Natural killer cell treated with Interleukin-12 subunit alpha and Interleukin-12 subunit beta and Interleukin-15 and Interleukin-18, amount 100 ng/mL, for 72 hours (primary cell): ENCODE measurements at places on chromosomes 13 and 19.

DNA sequence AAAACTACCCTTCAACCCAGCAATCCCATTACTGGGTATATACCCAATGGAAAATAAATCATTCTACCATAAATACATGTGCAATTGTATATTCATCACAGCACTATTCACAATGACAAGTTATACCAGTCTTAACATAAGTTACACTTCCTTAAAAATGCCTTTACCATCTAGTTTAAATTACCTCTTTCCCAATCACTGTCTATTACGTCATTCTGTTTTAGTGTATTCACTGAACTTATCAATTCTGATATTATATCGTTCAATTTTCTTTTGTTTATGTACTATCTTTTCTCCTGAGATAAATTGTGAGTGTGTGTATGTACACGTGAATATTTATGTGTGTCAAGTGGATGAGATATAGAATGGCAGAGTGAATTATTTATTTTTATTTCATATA lies 1416.8 kb downstream of the OLFM4 start:
- no peak for DNase-seq

DNA sequence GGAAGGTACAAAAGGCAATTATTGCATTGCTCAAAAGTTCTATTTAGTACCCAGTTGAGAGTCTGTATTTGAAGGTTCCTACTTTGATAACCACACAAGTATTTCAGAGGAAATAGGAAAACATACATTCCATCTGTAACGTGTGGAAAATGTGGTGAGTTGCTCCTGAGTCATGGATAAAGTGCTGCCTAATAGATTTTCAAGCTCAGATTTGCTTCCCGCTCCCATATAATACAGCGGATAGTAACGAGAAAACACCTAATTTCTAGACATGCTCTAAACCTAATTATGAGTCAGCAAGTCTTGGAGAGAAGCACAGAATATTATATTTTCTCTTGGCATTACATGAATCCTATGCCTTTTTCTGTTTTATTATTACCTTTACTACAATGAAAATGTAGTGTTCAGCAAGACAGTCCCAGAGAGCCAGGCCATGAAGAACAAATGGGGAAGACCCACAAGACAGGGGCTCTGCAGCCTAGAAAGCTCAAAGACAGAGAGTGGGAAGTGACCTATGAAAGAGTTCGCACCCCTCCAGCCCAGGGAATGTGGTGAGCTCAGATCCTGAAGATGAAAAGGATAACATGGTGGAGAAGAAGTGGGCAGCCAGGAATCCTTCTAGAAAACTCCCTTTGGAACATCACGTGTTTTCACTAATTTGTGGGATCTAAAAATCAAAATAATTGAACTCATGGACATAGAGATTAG lies 116.1 kb downstream of the STARD13 start:
- no peak for DNase-seq

GRCh38 chr13:90385781-90386489 lies 961.6 kb upstream of the MIR17HG start:
- DNase-seq: no peak

DNA sequence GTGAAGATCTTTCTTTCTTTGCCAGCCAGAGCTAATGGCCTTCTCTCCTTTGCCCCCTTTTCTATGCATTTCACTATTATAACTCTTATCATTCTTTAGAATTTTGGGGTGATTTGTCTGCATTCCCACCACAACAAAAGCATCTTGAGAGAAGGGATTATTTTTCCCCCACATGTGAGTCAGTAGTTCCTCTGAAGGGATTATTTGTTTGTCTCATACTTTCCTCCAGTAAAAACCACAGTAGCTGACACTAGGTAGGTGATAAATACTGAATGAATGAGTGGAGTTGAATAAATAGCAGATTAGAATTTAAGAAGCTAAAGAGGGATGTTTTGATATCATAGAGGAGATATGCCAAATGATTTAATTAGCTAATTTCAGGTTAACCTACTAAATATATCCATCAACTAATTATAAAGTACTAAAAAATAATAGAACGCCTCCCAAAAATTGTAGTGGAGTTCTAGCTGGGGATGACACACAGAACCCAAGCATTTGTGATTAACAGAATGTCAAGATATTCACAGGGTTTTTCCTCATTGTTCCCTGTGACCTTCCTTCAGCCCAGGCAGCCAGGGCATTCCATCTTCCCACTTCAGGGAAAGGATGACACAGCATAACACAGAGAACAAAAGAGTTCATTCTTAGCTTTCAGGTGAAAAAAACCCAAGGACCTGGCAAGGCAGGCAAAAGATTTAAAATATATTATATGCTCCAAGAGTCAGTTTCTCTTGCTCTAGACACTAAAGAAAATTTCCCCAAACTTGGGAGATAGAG lies 3.5 kb upstream of the TBC1D4 start:
- no peak for DNase-seq

DNA sequence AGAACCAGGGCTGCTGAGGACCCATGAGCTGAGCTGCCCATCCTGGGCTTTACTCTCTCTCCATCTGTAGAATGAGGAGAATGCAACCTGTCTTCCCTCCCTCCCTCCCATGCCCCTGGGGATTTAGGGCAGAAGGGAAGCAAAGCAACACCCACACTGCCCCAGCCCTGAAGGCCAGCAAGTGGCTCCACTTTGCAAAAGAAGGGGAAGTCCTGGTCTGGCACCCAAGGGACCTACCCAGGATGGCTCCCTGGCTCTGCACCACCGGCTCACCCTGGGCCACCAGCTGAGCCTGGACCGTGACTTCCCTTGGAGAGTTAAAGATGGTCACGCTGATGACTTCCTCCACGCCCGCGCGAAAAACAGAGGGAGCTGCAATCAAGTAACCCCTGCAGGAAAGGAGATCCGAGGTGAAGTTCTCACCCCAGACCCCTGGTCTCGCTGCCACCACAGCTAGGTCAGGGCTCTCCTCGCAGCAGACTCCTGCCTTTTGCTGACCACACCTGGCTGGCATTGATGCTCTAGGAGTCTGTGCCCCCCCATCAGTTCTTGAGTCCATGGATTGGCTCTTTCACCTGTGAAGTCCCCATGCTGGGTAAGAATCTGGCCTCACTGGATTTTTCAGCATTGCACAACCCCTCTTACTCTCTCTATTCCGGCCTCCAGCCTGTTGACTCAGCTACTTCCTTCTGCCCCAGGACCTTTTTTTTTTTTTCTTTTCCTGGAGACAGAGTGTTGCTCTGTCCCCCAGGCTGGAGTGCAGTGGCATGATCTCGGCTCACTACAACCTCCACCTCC lies 4.6 kb downstream of the CPAMD8 start:
- DNase-seq: no peak

DNA sequence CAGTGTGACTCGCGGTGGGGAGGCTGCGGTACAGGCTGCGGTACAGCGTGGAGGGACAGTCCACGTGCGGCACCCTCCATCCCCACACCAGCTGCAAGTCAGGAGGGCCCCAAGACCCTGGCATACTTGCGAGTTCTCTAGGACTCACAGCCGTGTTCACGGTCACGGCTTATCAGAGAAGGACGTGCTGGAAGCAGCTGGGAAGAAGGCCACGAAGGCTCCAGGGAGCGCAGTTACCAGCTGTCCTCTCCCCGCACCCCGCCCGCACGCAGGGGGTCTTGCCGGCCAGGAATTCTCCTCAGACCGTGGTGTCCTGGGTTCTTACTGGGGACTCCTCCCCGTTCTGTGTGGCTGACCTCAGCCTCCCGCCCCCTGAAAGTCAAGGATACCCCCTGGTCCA lies 6.2 kb downstream of the ZNF444 start:
- DNase-seq: no peak

- DNase-seq: no peak
Observed at GRCh38 chr19:35585848-35586247, at the start of gene PMIS2. TSS of gene PMIS2 (plus strand) at chr19:35586173. CDS start at chr19:35586260, 87 bp downstream.
